Neural progenitor cell (in vitro differentiated cells): ENCODE measurements at places on chromosomes 1 and 21.
A peak's percentile ranks its signal among the peaks of the same experiment; 100 is the strongest.

DNA sequence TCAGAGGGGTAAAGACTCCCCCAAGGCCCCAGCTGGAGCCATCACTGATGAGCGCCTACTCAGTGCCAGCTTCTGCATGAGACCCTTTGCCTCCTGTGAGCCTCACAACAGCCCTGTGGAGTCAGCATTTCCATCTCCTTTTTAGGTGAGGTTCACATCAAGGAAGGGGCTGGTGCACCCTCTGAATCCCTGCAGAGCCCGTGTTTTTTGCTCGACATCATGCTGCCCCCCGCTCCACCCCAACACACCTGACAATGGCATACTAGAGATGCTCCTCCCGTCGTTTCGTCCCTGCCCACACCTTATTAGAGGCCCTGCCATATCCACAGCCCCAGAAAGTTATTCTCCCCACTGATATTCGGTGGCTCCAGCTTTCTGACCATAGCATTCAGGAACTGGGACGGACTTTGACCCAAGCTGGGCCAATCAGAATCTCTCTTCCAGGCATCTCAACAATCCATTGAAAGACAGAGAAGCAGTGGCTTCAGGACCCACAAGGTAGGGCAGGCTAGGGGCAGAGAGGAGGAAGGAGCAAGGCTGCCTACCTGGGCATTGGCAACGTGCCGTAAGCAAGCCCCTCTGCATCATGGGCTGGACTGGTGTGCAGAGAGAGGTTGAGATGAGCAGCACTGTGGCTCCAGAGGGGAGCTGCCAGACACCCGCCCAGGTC is 32.7 kb downstream of the EPHA10 start:
- no peak for DNase-seq

GRCh38 chr21:32712043-32712442 is 15.8 kb downstream of the SYNJ1 start:
- DNase-seq, result no peak

DNA sequence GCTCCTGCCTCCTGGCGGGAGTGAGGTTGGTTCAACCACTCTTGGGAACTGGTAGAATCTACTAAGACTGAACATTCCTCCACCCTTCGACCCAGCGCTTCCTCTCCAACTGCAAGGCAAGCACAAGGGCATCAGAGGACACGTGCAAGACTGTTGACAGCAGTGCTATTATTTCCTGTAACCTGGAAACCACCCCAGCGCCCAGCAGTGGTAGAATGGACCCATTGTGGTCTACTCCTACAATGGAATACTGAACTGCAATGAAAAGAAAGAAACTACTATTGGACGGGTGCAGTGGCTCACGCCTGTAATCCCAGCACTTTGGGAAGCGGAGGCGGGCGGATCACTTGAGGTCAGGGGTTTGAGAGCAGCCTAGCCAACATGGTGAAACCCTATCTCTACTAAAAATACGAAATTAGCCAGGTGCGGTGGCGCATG is 33.0 kb upstream of the TARDBP start:
- peak; percentile 50 for DNase-seq

- no peak for DNase-seq
Observed at GRCh38 chr1:75855010-75855409, 58.3 kb downstream of the MSH4 start.
